CD4-positive, alpha-beta T cell treated with Interleukin-6 for 4 hours (primary cell): ENCODE measurements at places on chromosomes 3 and 15.

DNA sequence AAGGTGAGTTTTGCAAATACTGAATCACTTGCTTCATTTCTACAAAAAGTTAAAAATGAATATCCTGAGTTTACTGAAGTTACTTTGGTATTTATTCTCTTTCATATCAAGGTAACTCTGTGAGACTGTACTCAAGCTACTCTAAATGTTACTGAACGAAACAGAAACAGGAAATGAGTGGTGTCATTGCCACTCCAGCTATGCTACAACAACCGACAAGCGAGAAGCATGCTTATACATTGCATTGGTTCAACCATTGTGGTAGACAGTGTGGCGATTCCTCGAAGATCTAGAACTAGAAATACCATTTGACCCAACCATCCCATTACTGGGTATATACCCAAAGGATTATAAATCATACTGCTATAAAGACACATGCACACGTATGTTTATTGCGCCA lies 313.2 kb upstream of the THBS1 start:
- DNase-seq = no peak

DNA sequence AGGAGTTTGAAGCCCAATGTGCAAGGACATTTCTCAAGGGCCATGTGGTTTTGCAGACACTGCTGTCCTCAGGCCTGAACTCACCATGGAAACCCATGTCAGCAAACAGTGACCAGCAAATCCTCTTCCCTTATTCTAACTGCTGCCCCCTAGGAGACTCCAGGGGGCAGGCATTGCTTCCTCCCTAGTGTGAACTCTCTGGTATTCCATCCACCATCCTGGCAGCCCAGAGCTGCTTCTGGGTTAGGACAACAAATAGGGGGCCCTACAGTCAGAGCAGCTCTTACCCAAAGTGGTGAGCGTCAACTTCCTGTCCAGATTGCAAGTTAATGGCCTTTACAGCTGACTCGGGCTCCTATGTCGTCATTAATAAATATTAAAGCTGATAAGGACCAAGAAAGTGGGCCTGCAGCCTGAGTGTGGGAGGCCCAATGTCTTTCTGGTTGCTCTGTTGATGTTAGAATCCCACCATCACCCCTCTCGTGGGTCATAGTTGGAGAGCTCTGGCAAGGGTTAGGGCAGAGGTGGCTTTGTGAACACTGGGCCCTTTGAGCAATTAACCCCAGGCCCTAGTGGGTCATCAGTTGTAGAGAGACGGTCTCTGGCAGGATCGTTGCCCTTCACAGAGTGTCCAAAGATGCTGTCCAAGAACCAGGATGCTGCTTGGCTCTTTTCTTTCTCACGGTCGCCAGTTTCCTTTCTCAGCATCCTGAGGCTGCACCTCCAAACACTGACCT lies 41.5 kb downstream of the TGM4 start:
- DNase-seq = no peak

- DNase-seq = no peak
These were observed 16.8 kb downstream of the EPHA6 start for GRCh38 chr3:96831175-96831574.

- no peak for DNase-seq
These were observed 46.8 kb downstream of the ALDH1L1 start for GRCh38 chr3:126133606-126134005.

DNA sequence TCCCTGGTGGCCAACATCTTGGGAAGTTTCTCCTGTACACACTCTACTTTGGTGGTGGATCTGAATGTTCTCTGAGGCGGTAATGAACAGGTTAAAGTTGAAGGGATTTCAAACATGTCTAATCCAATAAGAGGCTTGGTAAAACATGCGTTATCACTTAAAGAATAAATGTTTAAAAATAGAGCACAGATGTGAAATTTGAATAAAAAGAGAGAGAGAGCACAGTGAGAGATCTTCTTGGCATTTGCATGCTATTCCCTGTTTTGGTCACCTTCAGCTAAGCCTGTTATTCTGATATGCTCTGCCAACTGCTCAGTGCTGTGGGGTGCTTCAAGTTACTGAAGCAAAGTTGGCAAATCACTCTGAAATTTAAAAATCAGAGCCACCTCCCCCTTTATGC lies 237.7 kb upstream of the WNT5A start:
- DNase-seq = no peak

DNA sequence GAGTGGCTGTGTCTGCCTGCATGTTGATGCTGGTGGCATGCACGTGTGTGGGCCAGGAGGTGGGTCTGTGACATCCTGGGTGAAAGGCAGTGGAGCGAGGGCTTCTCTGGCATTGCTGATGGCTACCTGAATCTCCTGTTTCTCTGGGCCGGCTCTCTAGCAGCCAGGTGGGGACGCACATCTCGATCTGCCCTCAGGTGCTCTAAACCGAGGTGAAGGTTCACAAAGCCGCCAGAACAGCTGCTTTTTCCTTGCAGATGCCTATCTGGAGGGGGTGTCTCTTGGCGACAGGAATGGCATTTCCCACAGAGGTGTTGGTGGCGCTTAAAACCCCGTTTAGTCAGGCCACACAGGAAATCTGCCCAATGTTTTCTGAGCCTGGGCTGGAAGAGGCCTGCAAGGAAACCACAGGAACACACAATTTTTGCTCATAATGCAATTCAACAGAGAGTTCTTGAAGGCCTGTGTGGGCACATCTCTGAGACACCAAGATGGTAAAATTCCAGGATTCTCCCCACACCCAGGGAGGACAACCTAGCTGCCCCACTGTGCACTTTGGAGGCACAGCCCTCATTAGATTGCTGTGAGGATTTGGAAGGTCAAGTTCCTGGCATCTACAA lies 11.9 kb downstream of the TMEM158 start:
- no peak for DNase-seq

GRCh38 chr3:136658946-136659682 lies 93.1 kb downstream of the STAG1 start:
- no peak for DNase-seq

DNA sequence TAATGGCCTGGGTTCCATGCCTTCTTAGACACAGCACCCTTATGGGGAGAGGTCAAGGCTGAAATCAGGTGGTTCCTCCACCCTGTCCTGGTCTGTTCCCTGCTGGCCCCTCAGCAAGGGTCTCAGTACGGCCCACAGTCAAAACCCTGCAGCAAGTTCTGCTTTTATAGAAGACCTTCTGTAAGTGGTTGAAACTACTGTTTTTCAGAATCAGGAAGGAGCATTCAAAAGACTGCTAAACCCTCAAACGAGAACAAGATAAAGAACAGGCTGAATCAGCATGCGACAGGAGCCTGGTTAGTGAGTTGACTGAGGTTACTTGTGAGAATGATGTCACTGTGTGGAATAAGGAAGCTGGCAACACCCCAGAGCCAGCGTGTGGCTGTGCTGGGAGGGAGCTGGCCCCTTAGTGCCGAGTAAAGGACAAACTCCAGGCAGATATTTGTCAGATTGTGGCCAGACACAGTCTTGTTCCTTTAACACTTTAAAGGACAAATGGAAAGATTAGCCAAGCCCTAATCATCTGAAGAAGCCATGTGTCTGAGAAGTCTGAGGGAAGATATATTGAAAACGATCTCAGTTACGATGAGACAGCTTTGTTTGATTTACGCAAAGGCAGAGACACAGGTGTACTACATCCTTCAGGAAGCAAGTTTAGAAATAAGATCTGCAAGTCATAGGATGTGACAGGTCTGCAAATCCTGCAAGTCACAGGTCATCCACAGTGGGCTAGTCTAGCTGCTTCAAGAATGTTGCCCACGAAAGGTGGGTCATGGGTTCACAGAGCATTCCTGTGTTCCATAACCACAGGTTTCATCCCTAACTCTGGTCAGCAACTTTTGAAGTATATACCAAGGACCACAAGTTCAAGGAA lies 54.0 kb downstream of the B3GNT5 start:
- peak; percentile 20 for DNase-seq

- no peak for DNase-seq
These were observed 112.3 kb downstream of the WDR76 start for GRCh38 chr15:43939070-43939469.

DNA sequence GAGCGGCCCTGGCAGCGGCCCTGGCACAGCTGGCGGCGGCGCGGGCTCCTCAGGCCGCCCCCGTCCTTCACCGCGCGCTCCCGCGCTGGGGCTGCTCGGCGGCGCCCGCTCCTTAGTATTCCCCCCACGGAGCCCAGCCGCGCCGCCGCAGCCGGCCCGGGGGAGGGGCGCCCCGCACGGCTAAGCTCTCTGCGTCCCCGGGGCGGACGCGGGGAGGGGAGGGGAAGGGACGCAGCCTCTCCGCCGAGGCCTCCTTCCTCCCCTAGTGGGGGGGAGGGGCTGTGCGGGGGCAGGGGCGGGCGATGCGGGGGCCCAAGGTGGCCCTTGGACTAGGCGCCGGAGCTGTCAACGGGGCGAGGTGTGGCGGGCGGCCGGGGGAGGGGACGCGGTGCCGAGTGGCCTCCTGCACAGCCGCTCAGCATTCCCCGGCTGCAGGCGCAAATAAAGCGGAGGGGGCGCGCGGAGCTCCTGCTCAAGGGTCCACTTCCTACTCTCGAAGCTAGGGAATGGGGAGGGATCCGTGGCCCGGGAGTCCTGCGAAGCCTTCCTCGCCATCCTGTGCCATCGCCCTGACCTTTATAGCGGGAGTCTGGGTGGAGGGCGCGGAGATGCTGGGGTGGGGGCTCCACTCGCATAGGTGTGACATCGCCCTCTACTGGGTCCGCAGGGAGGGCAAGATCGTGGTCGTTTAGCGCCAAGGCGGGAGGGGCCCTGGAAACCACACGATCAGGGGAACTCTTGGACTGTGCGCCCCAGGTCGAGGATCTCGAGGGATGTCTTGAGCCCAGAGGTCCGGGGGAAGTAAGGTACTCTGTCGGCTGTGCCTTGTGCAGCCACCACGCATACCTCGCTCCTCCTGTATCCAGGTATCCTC lies 22.2 kb downstream of the EPHB3 start:
- DNase-seq = peak; percentile 27

DNA sequence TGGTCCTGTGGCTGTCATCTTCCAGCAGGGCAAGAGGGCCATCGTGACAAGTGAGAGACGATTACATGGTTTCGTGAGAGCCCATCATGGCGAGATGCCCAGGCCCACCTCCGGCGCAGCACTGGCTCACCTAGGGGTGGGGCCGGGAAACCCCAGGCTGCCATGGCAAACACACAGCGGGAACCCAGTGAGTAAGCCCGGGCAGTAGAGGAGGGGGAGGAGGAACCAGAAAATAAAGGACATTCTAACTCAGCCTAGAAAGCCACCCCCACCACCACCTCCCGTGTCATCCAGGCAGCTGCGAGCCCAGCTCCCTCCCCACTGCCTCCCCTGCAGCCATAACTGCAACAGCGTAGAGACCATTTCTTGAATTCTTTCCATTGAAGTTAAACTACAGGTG lies 52.3 kb downstream of the PCSK6 start:
- DNase-seq = no peak

- DNase-seq = no peak
These were observed 365.2 kb downstream of the MFSD1 start for GRCh38 chr3:159166899-159167586.

- DNase-seq = no peak
These were observed 62.0 kb downstream of the ABHD2 start for GRCh38 chr15:89150287-89150686.

GRCh38 chr3:134082582-134082981 lies 52.9 kb upstream of the SLCO2A1 start:
- no peak for DNase-seq

GRCh38 chr15:41933771-41934170 lies 38.6 kb downstream of the EHD4 start:
- DNase-seq = peak; percentile 46

DNA sequence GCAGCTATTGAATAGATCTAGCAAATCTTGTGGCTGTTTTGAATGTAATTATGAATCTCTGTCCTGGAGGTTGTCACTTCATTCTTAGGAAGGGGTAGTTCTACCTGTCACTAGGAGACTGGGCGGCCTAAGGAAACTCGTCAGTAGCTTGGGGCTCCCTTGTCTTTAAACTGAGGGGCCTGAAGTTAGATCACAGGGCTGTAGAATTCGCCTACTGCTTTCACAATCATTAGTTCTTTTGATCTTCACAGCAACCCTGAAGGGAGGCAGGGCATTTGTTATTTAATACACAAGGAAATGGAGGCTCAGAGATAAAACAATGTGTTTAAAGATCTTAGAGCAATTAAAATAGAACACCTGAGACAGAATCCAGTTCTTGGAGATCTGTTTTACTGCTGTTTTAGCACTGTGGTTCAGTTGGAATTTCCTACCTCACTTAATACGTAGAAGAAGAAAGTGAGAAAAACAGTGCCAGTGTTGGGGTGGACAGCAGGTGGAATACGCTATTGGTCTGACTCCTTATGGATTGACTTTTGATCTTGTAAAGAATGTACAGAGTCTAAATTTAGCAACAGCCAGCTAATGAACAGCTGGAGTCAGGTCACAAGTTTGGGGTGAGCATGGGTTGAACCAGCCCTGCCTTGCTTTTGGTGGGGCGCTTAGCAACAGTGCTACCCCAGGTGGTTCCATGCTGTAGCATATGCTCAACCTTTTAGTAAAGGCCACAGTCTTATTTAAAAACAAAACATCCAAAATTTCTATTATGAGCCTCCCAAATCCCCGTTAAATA lies 71.4 kb upstream of the BHLHE40 start:
- DNase-seq = no peak

GRCh38 chr3:184788751-184789150 lies 23.2 kb upstream of the VPS8 start:
- no peak for DNase-seq

- DNase-seq = no peak
These were observed 23.6 kb downstream of the CRTC3 start for GRCh38 chr15:90553248-90553745.

DNA sequence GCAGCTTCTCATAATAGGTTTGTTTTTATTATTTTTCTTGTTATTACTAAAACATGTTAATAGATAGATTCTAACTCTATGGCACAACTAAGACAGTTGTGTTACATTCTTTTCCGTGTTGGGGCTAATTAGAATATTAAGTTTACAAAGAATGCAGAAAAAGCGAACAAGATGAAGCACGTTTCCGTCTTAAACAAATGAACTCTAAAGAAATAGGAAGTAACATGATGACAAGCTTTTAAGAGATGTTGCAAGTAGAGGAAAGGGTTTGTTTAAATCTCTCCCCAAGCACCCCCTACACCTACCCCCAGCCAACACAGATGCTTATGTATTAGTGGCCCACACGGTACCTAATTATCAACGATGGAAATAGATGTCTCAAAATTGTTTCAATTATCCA lies 207.1 kb downstream of the TP63 start:
- no peak for DNase-seq

DNA sequence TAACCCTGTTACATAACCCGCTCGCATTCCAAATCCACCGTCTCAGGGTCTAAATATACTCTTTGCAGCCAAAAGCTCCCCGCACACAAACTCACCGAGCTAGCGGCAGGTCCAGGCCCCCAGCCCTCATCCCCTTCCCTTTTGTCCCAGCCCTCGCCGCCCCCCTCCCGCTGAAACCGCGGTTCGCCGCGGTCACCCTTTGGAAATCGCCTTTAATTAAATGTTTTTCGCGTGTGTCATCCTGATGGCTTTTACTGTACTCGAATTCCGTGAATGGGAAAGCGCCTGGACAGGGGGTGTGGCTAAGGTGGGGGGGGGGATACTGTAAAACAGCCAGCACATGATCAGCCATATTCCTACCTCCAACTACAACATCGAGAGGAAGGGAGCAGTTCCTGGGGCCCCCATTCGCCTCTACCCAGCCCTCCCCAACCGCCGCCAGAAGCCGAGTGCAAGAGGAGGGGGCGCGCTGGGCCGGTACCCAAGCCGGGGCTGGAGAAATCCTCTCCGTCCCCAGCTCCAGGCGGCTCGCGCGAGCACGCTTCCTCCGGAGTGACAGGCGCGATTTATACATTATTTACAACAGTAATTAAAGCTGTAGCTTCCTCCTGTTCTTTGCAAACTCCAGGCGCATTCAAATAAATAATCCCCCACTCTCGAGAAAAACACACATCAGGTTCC lies 1.7 kb downstream of the RORA start:
- DNase-seq = no peak
